ENCODE measurements at places on chromosomes 16 and 17. TPM values are rescaled to one million over a fixed set of nuclear protein-coding genes. Genes with fewer than 3 reads are reported as not detected.

DNA sequence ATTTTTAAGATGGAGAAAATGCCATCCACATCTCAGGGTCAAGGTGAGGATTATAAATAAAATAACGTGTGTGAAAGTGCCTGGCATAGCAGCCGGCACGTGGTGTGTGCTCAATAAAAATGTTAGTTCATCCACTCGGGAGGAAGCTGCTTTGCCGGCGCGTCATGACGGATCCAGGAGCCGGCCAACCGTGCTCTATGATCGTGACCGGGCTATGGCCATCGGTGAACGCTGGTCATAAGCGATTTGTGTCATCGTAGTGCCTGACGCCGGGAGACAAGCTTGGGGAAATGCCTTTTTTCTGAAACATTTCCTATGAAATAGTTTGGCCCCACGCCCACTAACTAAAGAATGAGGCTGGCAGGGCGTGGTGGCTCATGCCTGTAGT, 74.0 kb downstream of the CMC2 start:
- DNase-seq, result no peak

C16orf92 gene
- total RNA-seq, result not detected

SLFN13 gene
- total RNA-seq, result 64.4 TPM

SLC16A6 gene
- total RNA-seq, result 8.1 TPM

- DNase-seq, result no peak
Observed at GRCh38 chr16:63703612-63704011, 1418.3 kb downstream of the CDH11 start.

- DNase-seq, result no peak
Observed at GRCh38 chr16:52123061-52123839, 423.7 kb downstream of the TOX3 start.

DNA sequence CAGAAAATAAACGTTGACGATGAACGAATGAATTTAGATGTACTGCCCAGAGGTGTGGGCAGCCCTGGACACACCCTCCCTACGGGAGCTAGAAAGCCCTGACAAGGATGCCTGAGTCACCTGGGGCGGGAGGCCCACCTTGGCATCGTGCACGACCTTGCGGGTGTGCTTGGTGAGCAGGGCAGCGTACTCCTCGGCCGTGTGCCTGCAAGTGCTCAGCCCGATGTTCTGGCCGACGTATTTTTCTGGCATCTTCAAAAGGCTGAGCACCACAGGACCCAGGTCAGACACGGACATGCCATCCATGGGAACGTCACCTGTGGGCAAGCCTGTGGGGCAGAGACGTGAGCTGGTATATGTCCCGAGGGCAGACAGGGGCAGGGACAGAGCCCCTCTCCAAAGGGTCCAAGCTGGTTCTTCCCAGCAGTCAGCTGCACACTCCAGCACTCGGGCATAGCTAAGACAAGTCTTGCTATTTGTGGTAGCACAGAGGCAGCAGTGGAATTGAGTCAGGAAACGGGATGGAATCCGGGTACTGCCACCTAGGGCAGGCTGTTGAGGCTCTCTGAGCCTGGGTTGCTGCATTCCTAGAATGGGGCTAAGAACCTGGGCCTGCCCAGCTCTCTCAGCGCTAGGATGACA, 10.8 kb downstream of the NMRAL1 start:
- no peak for DNase-seq

FASN gene
- 348 TPM for total RNA-seq

RNF43 gene
- 8.2 TPM for total RNA-seq

GRCh38 chr17:64385187-64386083, 5.2 kb downstream of the PECAM1 start:
- DNase-seq, result peak; percentile 66

DNA sequence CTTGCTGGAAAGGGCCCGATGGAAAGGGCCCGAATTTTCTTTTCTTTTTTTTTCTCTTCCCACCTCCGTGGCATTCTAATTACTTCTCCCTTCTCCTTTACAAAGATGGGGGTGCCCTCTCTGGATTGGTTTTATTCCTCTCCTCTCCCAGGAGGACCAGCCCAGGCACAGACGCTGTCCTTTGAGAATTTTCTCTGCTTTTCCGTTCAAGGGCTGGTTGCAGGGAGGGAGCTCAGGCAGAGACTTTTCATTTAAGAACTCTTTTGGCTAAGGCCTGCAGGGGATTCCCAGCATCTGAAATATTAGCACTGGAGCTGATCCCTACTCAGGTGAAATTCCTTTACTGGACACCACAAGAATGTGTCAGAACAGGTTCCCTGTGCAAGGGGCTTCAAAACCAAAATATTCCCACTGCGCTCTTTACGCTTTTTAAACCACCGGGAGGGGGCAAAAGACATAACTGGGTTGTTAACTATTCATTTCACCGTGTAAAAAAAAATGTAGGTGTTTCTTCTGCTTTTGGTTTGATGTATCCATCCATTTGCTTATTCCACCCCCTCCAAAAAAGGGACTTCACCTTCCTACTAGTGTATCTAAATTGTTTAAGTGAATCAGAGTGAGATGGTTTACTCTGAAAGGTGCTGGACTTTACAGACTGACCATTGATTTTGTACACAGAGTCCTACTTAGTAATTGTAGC, 1.4 kb downstream of the NFAT5 start:
- no peak for DNase-seq

DNA sequence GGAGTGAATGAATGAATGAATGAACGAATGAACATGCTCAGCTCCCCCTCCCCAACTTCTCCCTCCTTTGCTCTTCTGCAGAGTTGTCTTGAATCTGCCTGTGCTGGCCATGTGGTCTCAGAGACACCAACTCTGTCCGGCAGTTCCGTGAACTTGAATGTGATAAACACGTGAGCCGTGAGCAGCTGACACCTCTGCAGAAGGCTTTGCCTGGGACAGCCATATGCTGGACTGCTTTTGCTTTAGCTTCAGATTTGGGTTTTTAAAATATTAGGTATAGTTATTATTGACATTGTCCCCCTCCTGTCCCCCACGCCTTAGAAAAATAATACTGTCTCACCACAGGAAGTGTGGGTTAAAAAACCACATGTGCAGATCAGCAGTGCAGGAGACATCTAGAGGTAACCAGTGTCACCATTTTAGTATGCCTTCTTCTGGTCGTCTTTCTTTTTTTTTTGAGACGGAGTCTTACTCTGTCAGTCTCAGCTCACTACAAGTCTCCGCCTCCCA, 83.8 kb downstream of the ABCC1 start:
- DNase-seq, result no peak

DCXR gene
- total RNA-seq, result 119 TPM

Data from GM12878 (cell line).